Stimulated activated CD4-positive, alpha-beta T cell treated with anti-CD3 and anti-CD28 coated beads, Interleukin-1b, Interleukin-23, amount 100 ng/mL, for 1 hour (primary cell): ENCODE measurements at places on chromosomes 3 and 15.

- no peak for DNase-seq
Measured at GRCh38 chr15:79311901-79312553, 1.1 kb downstream of the TMED3 start.

DNA sequence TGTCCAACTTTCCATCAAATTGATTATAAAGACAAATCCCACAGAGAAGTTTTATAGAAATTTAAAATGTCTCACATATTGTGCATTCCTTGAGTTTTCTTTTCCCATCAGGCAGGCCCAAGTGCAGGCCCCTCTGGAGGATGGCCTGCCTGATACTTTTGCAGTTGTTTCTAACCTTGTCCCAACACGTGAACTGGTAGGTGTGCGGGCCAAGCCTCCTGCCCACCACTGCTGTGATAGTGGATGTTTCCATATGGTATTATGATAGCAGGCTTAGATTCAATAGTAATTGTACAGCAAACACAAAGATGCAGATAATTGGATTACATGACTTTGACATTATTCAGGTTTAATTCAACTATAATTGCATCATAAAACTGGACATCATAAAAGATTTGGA is 1.4 kb downstream of the P2RY12 start:
- DNase-seq, result no peak

DNA sequence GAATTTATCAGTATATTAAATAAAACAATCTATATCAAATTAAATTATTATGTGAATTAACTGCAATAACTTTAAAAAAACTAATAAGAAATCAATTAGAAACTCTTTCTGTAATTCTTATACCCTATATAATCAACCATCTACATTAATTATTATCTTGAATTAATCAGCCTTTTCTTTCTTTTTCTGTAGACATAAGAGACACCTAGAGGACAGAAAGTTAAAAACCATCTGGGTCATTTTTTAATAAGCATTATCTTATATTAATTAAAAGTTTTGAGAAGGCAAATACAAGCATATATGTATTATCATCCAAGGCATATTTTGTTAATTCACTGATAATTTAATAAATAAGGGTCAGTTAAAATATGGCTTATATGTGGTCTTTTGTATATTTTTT is 24.2 kb upstream of the SLC25A26 start:
- no peak for DNase-seq

- no peak for DNase-seq
Measured at GRCh38 chr3:113166719-113167492, 44.5 kb upstream of the BOC start.

DNA sequence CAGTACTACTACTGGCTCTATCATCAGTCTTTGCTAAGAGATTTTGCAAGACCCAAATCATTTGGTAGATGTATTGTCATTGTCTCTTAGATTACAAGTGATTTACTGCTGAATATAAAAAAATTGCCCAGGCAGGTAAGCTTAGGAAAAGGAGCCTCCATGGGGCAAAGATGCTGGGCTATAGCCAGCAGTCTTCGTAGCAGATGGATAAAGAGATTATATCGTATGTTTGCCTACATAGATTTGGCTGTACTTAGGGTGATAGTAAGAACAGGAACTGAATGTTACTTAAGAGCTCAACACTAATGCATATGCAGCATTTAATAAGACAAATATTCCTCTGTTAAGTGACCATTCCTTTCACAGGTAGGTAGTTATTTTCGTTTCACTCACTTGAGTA is 48.9 kb downstream of the PTPRG start:
- no peak for DNase-seq

DNA sequence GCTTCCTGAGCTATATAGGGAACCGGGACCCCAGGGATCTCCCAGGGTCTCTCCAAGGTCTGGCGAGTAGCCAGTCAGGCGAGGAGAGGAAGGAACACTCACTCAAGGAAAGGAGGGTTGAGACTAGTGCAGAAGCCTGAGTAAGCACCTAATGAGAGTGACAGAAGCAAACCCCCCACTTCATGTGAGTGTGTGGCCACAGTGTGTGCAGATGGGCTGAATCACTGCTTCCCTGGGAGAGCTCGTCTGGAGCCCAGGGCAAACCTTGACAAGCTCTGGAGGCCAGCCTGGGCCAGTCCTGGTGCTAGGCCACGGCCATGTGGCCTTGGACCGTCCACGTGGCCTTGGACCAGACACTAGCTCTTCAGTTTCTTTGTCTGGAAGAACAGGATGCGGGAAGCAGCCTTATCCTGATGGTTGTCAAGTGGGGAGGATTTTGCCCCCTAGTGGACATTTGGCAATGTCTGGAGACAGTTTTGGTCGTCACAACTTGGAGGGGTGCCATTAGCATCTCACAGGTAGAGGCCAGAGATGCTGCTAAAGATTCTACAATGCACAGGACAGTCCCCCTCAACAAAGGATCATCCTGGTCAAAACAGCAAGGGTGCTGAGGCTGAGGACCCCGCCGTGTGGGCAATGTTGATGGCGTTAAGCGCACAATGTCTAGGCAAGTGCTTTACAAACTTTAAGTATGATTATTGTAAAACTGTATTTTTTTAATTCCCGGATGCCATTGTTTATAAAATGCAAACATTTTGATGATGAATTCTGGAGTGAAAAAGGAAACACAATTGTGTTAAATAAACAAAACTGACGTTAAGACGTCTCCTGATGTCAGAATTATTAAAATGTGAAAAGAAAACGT is 34.8 kb upstream of the CTSH start:
- no peak for DNase-seq

GRCh38 chr15:95875121-95875643 is 455.3 kb upstream of the NR2F2 start:
- no peak for DNase-seq

DNA sequence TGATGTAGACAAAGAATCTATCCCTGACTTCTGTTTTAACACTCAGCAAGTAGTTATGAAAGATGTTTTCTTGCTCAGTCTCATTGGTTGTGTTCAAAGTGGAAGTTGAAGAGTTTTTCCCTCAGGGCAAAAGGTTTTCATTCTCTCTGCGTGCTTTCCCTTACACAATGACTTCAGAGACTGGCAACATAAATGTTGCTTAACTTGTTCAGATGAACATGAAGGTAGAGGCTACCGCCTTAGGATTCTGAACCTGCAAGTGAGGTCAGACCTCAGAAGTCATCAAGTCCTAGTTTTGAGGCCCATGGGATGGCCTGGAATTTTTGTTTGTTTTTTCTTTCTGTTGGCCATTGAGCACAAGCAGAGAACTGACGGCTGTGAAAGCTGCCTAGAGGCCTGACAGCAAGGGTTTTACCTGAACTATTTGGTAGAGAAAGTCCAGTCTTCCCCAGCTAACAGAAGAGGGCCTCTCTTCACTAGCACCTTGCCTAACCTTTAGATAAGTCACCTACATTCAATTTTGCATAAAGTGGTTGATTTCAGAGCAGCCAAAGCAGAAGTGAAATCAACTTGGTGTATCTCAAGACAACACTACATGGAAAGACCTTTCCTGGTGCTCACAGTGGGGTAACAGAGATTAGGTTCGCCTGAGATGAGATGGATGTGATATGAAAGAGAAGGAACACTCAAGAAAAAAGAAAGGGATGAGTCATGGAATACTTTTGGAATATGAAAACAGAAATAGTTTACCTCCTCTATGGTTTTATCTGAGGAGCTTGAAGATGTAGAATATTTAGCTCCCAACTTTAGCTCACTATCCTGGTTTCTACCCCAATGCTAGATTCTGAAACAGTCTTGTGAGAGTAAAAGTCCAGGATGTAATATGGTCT is 53.6 kb upstream of the AP4E1 start:
- no peak for DNase-seq

- no peak for DNase-seq
Measured at GRCh38 chr3:177862962-177863491, 665.7 kb upstream of the TBL1XR1 start.

- no peak for DNase-seq
Measured at GRCh38 chr15:67732671-67733374, 92.5 kb upstream of the SKOR1 start.

GRCh38 chr3:66322436-66322835 is 101.6 kb downstream of the SLC25A26 start:
- DNase-seq, result no peak

DNA sequence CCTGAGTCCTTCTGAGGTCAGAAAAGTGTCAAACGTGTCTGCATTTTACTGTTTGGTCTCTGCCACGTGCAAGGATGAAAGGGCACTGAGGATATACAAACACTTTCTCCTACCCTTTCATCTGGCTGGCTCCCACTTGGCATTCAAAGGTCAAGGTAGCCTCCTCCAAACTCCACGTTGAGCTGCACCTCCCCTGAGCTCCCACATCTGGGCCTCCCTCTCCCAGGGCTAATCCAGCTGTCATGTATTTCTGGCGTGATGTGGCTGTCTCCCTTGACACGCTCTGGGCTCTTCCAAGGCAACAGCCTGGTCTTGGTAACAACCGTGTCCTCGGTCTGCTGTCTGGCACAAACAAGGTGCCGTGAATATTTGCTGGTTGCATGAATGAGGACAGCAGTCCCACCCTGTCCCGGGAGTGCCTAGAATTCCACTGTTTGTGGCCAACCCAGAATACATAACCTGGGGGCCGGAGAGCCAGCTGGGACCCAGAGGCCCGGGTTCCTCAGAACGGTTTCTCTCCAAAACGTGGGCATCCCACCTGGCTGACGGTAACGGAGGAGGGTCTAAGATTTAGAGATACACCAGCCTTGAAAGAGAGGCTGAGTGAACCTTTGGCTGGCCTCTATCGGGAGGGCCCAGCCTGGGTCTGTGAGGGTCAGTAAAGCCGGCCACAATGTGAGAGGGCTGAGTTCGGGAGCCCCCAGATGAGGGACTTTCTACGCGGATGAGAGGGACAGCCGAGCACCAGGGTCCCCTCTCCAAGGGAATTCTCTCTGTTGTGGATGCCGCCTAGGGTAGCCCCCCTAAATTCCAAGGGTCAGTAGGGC is 767 bp downstream of the GLT8D1 start:
- DNase-seq, result no peak

DNA sequence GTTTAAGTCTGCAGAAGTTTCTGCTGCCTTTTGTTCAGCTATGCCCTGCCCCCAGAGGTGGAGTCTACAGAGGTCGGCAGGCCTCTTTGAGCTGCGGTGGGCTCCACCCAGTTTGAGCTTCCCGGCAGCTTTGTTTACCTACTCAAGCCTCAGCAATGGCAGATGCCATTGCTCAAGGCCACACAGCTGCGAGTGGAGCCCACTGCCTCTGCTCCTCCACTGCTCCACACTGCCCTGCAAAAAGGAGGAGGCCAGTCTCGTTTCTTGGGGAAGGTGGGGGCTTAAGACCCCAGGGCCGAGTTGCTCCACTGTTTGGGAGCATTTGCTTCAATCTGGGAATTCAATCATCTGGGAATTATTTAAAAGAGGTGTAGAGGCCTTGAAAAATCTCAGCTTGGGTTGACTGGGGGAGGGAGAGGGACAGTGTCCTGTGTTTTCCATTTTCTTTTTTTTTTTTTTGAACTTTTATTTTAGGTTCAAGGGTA is 144.6 kb upstream of the MEF2A start:
- peak; percentile 13 for DNase-seq

GRCh38 chr15:100256101-100256969 is 85.4 kb downstream of the ADAMTS17 start:
- DNase-seq, result no peak

DNA sequence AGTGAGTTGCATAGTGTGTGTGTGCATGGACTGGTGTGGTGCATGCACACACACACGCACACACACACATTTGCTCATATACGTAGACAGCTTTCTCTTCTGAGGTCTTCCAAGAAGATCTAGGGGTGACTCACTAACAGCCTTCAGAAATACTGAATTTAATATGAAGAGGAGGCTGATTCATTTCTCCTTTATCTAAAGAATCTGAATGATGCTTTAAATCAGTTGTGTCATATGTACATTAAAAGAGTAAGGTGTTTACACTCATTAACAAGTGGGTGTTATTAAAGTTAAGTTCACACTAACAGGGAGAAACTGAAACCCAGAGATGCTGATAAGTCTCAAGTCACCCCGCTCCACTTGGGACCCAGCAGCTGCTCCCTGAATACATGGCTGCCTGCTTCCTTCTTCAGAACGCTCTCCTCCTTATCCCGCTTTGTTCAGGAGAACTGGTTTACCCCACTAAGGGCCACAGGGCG is 22.0 kb downstream of the TMPRSS7 start:
- no peak for DNase-seq

DNA sequence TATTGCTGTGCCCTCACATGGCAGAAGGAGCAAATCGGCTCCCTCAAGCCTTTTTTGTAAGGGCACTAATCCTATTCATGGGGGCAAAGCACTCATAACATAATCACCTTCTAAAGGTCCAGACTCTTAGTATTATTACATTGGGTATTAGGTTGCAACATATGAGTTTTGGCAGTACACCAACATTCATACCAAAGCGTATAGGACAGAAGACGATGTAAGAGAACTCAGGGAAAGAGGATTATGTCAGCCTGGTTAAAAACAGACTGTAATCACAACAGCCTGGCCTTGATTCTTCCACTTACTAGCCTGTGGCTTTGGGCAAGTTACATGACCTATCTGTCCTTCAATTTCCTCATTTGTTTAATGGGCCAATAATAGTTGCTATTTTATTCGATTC is 828.5 kb upstream of the NECTIN3 start:
- no peak for DNase-seq

DNA sequence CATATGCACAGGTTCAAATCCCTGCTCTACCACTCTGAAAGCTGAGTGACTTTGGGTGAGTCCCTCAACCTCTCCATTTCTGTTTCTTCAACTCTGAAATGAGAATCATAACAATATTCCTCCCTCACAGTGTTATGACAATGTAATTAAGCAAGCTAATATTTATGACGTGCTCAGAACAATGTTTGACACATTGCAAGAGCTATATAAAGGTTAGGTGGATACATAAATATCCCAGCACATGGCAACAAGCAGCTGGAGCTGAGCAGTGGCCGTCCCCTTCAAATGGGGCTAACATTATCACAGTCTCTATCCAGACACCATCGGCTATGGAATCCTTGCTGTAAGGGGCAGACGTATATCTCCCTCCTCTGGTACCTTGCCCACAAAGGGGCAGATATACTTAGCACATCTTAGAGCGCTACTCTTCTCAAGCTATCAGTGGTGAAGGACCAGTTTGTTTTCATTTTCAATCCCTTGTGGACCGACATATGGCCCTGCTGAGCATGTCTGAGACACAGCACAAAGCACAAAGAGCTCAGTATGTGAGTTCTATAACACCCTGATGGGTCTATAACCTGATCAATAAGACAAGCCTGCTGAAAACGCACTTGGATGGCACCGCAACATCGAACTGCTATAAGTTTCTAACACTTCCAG is 80.9 kb downstream of the PRICKLE2 start:
- no peak for DNase-seq

DNA sequence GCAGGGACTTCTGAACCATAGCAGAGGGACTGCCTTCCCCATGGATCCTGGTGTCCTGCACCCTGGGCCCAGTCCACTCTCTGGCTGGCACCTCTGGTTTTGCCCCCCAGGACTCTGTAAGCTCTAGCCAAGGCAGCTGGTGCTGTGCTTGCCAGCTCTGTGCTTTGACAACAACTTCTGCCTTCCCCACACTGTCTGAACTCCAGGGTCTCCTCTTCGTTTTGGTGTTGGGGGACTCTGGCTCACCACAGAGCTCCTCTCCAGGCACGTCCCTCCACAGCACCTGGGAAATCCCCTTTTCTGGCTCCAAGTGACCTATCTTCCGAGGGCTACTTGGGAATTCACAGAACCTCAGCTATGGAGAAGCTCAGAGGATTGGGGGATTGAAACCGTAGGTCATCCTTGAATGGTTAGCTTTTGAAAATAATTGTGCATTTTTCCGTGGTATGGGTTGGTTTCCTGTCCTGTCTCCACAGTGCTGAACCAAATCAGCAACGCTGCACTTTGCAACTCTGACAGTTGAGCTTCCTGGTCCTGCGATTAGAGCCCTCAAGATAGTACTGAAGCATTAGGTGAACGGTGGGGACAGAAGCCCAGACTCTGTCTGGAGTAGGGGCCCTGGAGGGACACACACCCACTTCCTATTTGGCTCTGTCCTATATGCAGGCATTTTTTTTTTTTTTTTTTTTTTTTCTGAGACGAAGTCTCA is 152.4 kb downstream of the APBA2 start:
- DNase-seq, result no peak
